ENCODE measurements at places on chromosomes 3 and 15.

DNA sequence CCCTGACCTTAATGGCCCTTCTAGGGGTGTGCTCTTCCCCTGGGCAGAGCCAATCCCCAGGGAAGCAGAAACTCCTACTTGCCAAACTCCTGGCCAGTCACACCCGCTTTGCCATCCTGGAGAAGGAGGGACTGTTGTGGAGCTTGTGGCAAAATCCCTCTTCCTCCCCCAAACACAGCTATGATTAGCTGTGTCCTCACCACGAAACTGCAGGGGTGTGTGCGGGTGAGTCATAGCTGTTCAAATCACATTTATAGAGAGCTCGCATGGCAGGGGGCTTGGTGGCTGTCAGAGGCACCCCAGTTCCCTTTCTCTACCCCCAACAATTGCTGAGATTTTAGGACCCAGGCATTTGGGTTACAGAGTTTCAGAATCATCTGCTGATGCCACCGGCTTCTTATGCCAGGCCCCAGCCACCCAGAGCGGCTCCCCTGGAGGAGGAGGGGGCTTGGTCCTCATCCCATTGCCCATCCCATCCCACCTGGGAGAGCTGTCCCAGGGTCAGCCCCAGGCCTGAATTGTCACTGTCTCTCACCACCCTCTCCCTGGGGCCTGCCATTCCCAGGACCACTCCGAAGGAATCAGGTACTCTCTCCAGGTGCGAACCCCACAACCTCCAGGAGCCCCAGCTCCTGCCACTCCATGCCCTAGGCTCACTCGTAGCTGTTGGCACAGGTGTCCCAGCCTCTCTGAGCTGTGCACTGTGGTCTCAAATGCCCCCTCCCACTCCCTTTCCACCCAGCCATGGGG is 28.8 kb upstream of the MAGEF1 start:
- DNase-seq, result no peak

DNA sequence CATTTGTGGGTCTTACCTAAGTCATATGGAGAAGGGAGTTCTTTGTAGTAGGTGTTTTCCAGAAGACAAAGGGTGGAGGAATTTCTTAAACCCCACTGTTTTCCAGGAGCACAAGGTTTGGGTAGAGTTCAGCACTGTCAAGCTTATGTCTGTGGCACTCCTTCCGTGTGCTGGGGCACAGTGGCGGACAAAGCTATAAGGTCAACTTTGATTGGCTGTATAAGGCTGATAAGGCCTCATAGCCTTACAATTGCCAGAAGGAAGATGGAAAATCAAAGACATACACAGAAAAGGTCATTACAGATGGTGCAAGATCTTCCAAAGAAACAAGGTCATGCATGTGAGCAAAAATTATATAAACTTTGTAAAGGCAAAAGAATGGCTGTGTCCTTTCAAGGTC is 3.5 kb upstream of the LYSMD4 start:
- DNase-seq, result no peak

GRCh38 chr3:179045719-179046402 is 25.7 kb downstream of the ZMAT3 start:
- DNase-seq, result peak; percentile 35

- no peak for DNase-seq
Observed at GRCh38 chr15:98786717-98787116, 138.4 kb downstream of the IGF1R start.

- DNase-seq, result no peak
Observed at GRCh38 chr3:135621184-135621920, 344.2 kb upstream of the PPP2R3A start.

DNA sequence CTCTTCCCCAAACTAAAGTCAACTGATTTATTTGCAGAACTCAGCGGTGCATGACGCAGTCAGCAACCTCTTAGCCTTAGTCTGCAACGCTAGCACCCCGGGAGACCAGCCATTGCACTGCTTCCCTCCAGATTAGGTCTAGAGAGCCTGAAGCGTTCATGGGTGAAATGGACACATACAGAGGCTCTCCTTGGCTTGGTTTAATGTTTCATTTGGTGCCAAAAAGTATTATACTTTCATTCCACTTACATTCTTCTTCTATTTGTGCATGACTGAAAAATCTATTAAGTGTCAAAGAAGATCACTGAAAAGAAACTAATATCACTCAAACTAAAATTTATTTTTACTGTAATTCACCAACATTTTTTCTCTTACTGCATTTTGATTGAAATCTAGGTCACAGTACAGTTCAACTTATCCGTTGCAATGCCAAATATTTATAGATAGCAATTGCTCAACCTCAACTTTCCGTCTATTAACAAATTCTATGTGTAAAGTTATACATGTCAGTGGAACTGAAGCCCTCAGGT is 116.2 kb downstream of the ROBO1 start:
- DNase-seq, result no peak

DNA sequence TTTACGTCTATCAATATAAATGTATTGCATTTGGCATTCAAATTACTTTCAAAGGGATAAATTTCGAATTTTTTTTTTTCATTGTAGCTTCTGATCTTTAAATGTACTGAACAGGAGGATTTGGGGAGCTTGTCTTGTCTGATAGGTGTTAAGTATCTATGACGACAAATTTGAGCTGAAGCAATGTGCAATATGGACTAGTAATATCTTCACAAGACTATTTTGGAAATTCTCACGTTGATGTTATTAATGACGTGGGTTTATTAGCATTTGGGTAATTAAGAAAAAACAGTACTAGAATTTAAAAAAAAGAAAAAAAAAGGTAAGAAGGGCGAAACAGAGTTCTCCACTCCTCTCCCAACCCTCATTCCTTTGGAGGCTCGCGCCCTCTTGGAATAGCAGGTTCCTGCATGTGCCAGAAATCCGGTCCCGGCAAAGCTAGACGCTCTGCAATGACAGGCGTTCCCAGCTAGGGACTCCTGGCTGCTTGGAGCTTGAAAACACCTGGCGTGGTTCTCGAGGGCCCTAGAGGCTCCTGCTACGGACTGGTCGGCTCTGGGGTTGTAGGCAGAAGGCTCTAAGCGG is 648 bp upstream of the P2RY1 start:
- no peak for DNase-seq

- DNase-seq, result no peak
Observed at GRCh38 chr15:98522127-98522526, 126.2 kb upstream of the IGF1R start.

DNA sequence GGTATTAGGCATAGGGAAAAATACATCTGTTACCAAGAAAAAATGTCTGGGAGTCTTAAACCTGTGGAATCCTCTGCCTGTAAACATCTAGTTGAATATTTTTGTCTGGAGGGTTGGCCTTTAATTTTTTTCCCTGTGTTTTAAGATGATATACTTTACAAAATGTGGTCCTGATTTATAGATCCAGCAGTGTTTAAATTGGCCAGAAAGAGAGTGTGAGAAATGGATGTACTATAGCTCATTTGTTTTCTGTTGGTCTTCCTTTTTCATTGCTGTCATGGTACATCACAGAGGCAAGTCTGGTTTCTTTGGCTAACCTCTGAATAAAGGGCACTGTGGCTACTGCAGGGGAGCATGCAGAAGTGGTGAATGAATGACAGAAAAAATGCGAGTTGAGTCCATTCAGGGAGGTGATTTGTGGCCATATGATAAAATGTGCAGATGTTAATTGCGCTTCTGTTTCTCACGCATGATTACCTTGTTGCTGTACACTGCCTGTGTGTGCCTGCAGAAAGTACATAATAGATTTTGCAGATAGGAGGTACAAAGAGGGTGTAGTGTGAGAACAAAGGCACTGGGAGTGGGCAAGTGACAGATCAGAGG is 150.0 kb downstream of the NFKBIZ start:
- no peak for DNase-seq

- no peak for DNase-seq
Observed at GRCh38 chr15:83582381-83582780, 71.5 kb upstream of the ADAMTSL3 start.

- DNase-seq, result no peak
Observed at GRCh38 chr3:48743773-48744172, 26.8 kb upstream of the IP6K2 start.

- DNase-seq, result no peak
Observed at GRCh38 chr3:79477242-79477641, 290.6 kb downstream of the ROBO1 start.

GRCh38 chr15:42858999-42859789 is 61.4 kb downstream of the TTBK2 start:
- no peak for DNase-seq

DNA sequence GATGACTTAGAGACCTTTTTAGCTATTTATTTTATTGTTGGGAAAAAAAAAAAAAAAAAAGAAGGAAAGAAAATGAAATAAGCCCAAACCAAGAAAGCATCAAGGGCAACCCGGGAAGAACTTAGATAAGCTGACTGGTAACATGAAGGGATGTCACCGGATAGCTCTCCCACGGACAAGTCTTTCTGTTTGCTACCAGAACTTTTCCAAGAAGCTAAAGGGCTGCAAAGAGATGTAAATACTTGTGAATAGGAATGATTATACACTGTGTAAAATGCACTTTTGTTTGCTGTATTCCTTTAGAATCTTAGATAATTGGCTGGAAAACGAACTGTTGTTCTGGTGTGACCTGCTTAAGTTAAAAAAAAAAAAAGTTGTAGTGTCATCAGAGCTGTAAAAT is 2.8 kb downstream of the FOXB1 start:
- no peak for DNase-seq

GRCh38 chr3:135310317-135310716 is 515.3 kb downstream of the EPHB1 start:
- peak; percentile 6 for DNase-seq

GRCh38 chr3:168498194-168498593 is 402.5 kb upstream of the GOLIM4 start:
- no peak for DNase-seq

DNA sequence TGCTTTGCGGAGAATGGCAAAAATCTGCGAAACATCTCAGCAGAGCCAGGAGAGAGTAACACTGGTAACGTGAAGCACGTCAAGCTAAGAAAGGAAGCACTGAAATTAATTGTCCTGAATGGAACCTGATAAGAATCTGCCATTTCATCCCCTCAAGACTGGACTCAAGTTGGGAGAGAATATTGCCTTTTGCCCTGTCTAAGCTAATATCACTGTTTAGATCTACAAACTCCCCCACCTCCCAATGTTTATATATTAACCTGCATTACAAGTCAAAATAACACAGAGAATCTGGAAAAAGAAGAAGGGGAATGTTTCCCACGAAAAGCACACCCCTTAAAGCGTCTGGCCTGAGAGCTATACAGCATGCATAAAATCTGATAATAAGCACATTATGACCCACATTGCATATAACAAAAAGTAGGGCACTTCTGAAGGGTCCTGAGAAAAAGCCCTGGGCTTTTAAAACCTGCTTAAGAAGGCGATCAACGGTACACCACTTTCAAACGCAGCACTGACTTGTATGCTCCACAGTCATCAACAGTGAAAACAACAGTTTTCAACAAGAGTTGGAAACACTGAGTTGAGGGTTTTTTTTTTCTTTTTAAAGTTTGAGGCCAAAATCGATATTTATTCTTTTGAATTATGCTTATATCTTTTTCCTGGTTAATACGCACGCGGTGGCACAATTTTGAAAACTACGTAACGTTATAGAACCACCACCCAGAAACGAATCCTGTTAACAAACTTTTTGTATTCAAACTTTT is 1.4 kb upstream of the KAT2B start:
- DNase-seq, result no peak

- no peak for DNase-seq
Observed at GRCh38 chr15:52642386-52643361, 36.5 kb downstream of the ATOSA start.

DNA sequence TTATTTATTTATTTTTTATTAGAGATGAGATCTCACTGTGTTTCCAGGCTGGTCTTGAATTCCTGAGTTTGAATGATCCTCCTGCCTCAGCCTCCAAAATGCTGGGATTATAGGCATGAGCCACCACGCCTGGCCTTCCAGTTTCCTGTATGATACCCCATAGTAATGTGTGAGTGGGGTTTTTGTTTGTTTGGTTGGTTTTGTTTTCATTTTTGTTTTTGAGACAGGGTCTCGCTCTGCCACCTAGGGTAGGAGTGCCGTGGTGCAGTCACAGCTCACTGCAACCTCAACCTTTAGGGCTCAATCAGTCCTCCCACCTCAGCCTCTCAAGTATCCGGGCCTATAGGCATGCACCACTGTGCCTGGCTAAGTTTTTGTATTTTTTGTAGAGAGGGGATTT is 30.9 kb downstream of the GOLM2 start:
- peak; percentile 34 for DNase-seq

DNA sequence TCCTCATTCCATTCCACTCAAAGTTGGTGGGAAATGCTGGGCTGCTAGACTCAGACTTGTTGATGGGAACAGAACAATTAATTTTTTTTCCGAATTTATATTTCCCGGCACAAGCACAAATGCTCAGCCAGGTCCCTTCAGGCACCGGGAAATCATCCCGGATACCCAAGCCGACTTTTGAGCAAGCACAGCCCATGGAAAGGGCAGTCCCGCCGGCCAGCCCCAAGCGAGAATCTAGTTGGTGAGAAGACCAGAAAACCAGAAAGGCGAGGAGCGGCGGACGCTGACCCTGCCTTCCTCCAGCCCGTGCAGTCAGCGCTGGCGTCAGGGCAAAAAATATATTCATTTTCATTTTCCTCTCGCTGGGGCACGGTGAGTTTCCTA is 763 bp upstream of the ZIC4 start:
- DNase-seq, result no peak

Measured in GM06990 (cell line).